ENCODE measurements at places on chromosomes 3 and 15.
A peak's percentile ranks its signal among the peaks of the same experiment; 100 is the strongest.

DNA sequence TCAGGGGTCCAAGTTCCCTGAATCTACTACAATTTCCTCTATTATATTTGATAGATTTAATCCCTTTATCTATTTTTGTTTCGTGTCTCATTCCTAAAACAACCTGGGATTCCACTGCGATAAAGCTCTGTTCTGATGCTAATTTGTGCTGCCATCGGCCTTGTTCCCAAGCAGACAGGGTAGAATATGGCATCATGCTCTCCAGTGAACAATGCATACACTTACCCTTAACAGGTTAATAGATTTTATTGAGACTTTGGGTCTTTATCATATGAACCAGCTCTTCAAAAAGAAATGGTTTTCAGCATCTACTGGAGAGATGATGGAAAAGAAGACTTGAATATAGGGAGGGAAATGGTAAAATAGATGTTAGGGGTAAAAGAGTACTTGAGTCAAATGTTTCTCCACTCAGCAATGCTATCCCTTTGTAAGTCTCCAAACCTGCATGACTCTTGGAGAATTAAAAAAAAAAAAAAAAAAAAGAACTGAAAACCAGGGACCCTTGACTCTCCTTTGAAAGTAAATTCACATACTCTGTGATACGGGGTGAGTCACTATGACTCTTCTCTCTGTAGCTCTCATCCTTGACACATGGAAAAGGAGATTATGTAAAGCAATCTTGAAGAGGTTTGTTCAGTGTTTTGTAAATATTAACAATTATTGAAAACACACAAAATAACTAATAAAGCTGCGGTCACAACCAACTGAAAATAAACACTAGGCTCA is 268.8 kb downstream of the ZBTB20 start:
- no peaks in the 10 kb centered on the region for H3K4me1 ChIP-seq
- DNase-seq: no peak
- no peak overlapping the region for H3K27ac ChIP-seq

GRCh38 chr3:101042996-101043686 is 49.9 kb upstream of the ABI3BP start:
- H3K27ac ChIP-seq: no peak overlapping the region
- no peaks in the 10 kb centered on the region for H3K27me3 ChIP-seq
- H3K4me1 ChIP-seq: no peaks in the 10 kb centered on the region
- H3K36me3 ChIP-seq: no peaks in the 10 kb centered on the region
- no peak overlapping the region for H3K4me3 ChIP-seq
- DNase-seq: no peak

GRCh38 chr3:82939491-82940097 is 1178.1 kb upstream of the GBE1 start:
- no peak overlapping the region for H3K4me3 ChIP-seq
- no peak for DNase-seq
- no peaks in the 10 kb centered on the region for H3K27me3 ChIP-seq
- H3K36me3 ChIP-seq: no peaks in the 10 kb centered on the region

DNA sequence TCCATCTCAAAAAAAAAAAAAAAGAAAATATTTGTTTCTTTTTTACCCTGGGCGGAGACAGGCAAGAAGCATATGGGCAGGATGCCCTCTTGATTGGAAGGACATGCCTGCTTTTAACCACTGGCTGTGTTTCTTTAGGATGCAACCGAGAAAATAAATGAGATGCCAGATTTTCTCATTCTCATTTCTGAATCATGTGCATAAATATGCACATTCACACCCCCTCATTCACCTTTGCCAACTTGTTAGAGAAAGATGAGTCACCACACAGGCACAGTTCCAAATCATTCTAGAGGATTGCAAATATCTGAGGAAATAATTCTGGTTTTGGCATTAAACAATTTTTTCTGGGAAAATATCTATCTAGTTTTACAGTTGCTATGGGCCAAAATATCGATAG is 3.3 kb downstream of the LIPH start:
- no peaks in the 10 kb centered on the region for H3K4me1 ChIP-seq
- H3K4me3 ChIP-seq: no peak overlapping the region
- no peak for DNase-seq
- H3K27ac ChIP-seq: no peak overlapping the region

- H3K4me1 ChIP-seq: peaks cover 8% of the 10 kb centered on the region
- no peak for DNase-seq
- no peak overlapping the region for H3K4me3 ChIP-seq
- no peaks in the 10 kb centered on the region for H3K36me3 ChIP-seq
Measured at GRCh38 chr15:75693501-75694240, 19.0 kb downstream of the CSPG4 start.

DNA sequence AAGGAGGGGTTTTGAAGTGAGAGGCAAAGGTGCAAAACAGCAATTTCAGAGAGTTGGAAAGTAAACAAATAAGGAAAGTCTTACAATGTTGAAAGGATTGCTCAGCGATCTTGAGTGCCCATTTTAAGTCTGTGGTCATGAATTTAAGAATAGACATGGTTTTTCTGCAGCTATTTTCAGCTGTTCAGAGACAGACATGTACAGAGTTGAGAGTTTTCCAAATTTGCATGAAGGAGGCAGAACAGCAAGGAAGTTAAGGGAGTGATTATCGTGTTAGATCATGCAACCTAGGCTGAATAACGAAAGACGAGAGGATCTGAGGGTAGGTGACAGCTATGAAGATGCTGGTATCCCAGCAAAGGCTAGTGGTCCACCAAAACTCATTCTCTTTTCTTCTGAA is 37.2 kb downstream of the DET1 start:
- H3K27ac ChIP-seq: no peak overlapping the region
- no peaks in the 10 kb centered on the region for H3K27me3 ChIP-seq
- no peak overlapping the region for H3K4me3 ChIP-seq
- H3K4me1 ChIP-seq: no peaks in the 10 kb centered on the region
- no peak for DNase-seq
- H3K36me3 ChIP-seq: peaks cover 19% of the 10 kb centered on the region

GRCh38 chr3:72177075-72178050 is 392.4 kb upstream of the PROK2 start:
- H3K4me3 ChIP-seq: no peak overlapping the region
- no peaks in the 10 kb centered on the region for H3K4me1 ChIP-seq
- H3K27ac ChIP-seq: peak overlapping the region; percentile 38
- no peak for DNase-seq
- H3K36me3 ChIP-seq: no peaks in the 10 kb centered on the region

DNA sequence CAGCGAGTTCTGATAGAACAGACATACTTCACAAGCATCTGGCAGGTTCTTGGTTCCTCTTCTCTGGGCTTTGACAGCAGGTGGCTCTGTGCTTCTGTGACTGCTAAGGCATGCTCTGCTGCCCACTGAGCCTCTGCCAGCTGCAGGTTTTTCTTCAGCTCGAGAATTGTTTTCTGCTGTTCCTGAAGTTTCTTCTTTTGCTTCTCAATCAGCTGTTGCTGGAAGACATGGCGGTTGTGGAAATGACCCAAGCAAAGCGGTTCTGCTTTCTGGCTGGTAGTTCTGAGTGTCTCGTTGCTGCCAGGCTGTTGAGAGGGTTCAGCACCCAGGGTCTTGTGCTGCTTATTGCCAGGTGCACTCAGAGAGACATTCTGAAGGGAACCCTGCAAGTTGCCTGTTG is 50.8 kb downstream of the CCDC191 start:
- no peaks in the 10 kb centered on the region for H3K36me3 ChIP-seq
- no peaks in the 10 kb centered on the region for H3K4me1 ChIP-seq
- H3K4me3 ChIP-seq: no peak overlapping the region
- no peak overlapping the region for H3K27ac ChIP-seq

DNA sequence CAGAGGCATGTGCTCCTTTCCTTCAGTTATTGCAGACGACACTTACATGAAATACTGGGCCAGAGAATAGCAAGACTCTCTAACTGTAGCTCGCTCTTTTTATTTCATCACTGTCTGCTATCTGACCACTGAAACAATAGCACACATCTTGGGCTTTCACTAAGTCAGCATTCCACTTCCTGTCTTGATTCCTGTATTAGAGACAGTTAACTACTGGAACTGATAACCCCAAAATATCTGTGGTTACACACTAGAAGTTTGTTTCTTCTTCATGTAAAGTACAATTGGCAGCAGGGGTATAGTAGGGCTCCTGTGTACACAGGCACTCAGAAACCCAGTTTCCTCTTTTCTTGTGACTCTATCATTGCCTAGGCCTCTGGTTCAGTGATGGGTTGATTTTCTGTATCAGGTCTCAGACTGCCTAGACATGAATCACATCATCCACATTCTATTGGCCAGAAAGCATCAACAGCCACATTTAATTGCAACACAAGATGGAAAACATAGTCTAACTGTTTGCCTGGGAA is 230.2 kb upstream of the CD96 start:
- H3K4me1 ChIP-seq: peaks cover 51% of the 10 kb centered on the region
- DNase-seq: peak; percentile 10
- H3K27me3 ChIP-seq: no peaks in the 10 kb centered on the region
- no peaks in the 10 kb centered on the region for H3K36me3 ChIP-seq
- H3K4me3 ChIP-seq: no peak overlapping the region
- H3K27ac ChIP-seq: no peak overlapping the region

GRCh38 chr3:180934638-180935037 is 22.2 kb downstream of the FXR1 start:
- H3K27me3 ChIP-seq: no peaks in the 10 kb centered on the region
- H3K4me3 ChIP-seq: no peak overlapping the region
- no peak overlapping the region for H3K27ac ChIP-seq
- H3K4me1 ChIP-seq: peaks cover 12% of the 10 kb centered on the region

GRCh38 chr3:23079976-23080375 is 123.2 kb upstream of the UBE2E2 start:
- H3K4me3 ChIP-seq: no peak overlapping the region
- H3K4me1 ChIP-seq: no peaks in the 10 kb centered on the region
- no peak for DNase-seq
- no peaks in the 10 kb centered on the region for H3K27me3 ChIP-seq
- H3K27ac ChIP-seq: no peak overlapping the region

- peak overlapping the region; percentile 85 for H3K4me3 ChIP-seq
- no peaks in the 10 kb centered on the region for H3K36me3 ChIP-seq
- H3K27ac ChIP-seq: no peak overlapping the region
- DNase-seq: peak; percentile 87
Measured at GRCh38 chr15:74375303-74375693, 7.9 kb upstream of the CYP11A1 start.

GRCh38 chr3:26768068-26768651 is 145.6 kb downstream of the LRRC3B start:
- H3K27me3 ChIP-seq: no peaks in the 10 kb centered on the region
- H3K4me3 ChIP-seq: no peak overlapping the region
- no peak overlapping the region for H3K27ac ChIP-seq
- no peaks in the 10 kb centered on the region for H3K4me1 ChIP-seq
- H3K36me3 ChIP-seq: no peaks in the 10 kb centered on the region

DNA sequence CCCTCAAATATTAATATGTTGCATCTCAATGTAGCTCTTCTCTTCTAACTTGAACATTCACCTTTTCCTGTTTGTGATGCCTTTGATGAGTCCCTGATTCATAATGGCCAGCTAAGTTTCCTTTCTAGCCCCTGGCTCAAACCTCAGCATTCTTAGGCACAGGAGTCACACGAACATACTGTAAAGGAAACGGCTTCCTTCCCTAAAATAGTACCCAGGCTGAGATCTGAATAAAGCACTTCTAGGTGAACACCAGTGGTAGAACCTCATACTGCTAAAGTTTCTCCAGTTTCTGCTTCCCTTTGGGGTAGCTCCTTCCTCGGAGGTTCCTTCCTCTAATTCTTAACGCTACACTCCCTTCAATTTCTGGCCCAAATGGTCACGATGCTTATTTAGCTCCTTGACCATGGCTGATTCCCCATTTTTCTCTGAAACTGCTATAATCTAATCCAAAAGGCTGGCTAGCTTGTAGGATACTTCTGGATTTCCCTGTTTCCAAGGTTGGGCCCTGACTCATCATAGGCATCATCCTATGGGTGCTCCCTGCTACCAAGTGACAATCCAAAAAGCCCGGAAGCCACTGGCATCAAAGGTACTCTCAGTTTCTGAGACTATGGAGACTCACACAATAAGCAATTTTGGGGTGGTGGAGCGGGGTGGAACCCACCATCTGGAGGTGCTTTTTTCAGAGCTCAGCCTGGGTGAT is 2.4 kb downstream of the ANAPC13 start:
- H3K27ac ChIP-seq: no peak overlapping the region
- H3K4me1 ChIP-seq: peaks cover 33% of the 10 kb centered on the region
- peaks cover 24% of the 10 kb centered on the region for H3K36me3 ChIP-seq
- DNase-seq: no peak

GRCh38 chr3:136075218-136075808 is 109.8 kb downstream of the PPP2R3A start:
- no peaks in the 10 kb centered on the region for H3K4me1 ChIP-seq
- no peaks in the 10 kb centered on the region for H3K36me3 ChIP-seq
- no peaks in the 10 kb centered on the region for H3K27me3 ChIP-seq
- peak; percentile 56 for DNase-seq
- no peak overlapping the region for H3K27ac ChIP-seq

GRCh38 chr15:100753503-100753902 is 126.1 kb upstream of the ALDH1A3 start:
- no peak for DNase-seq
- no peaks in the 10 kb centered on the region for H3K4me1 ChIP-seq
- no peak overlapping the region for H3K4me3 ChIP-seq
- no peaks in the 10 kb centered on the region for H3K27me3 ChIP-seq
- no peak overlapping the region for H3K27ac ChIP-seq

DNA sequence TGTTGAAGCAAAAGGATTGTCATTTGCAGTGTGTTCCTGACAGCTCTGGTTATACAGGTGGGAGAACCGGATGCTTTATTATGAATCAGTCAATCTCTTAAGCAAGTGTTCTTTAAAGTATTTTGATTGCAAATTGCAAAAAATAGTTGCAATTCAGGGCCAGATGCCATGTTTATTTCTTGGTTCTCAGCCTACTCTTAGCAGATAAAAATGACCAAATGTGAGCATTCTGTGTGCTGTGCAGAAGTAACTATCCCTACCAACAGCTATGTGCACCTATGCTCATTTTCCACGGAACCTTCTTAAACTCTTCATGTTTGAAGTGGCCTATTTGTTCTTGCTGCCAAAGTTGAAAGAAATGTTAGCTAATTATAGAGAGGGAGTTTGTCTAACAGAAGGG is 262.3 kb upstream of the RASGRP1 start:
- no peak overlapping the region for H3K27ac ChIP-seq
- no peaks in the 10 kb centered on the region for H3K4me1 ChIP-seq
- no peak overlapping the region for H3K4me3 ChIP-seq
- no peak for DNase-seq
- no peaks in the 10 kb centered on the region for H3K36me3 ChIP-seq

DNA sequence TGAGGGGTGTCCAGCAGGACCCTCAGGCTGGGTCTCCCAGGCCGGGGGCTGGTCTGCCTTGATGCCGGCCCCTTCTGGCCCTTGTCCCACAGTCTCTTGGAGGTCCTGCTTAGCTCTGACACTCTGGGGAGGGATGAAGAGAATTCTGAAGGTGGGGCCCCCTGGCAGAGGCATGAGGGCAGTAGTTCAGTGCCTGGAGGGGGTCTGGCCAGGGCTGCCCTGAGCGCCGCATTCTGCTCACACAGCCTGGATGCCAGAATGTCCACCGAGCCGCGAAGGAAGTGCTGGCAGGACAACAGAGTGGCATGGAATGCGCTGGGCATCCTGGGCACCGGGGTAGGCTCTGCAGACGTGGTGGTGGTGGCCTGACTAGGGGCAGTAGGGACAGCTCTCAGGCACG is 55.5 kb downstream of the SMAD6 start:
- H3K36me3 ChIP-seq: no peaks in the 10 kb centered on the region
- no peaks in the 10 kb centered on the region for H3K27me3 ChIP-seq
- DNase-seq: no peak
- no peak overlapping the region for H3K27ac ChIP-seq
- no peak overlapping the region for H3K4me3 ChIP-seq

Data from CD8-positive, alpha-beta memory T cell (primary cell).